ENCODE measurements at places on chromosomes 6 and 20. TPM values are rescaled to one million over a fixed set of nuclear protein-coding genes. Genes with fewer than 3 reads are reported as not detected.

Gene RUNX2
- 2.1 TPM for total RNA-seq

Gene CD93
- total RNA-seq = under 0.01 TPM

Gene EYS
- total RNA-seq = not detected

Gene C20orf141
- not detected for total RNA-seq

Gene COX4I2
- total RNA-seq = not detected

Gene FRK
- total RNA-seq = 0.33 TPM

Gene TPD52L1
- total RNA-seq = 41.0 TPM

Gene DHX35
- total RNA-seq = 11.8 TPM

GRCh38 chr6:39669973-39670342 is 55.2 kb downstream of the KIF6 start:
- H3K27ac ChIP-seq = no peak overlapping the region
- DNase-seq = peak; percentile 29
- H3K4me3 ChIP-seq = no peak overlapping the region
- H3K27me3 ChIP-seq = no peaks in the 10 kb centered on the region
- no peaks in the 10 kb centered on the region for H3K36me3 ChIP-seq

GRCh38 chr6:13180538-13180937 is 147.8 kb downstream of the TBC1D7 start:
- H3K27me3 ChIP-seq = no peaks in the 10 kb centered on the region
- H3K36me3 ChIP-seq = no peaks in the 10 kb centered on the region

GRCh38 chr20:58994390-58995159 is 12.5 kb downstream of the CTSZ start:
- peaks cover 2% of the 10 kb centered on the region for H3K4me1 ChIP-seq
- no peaks in the 10 kb centered on the region for H3K27me3 ChIP-seq
- H3K36me3 ChIP-seq = peaks cover 29% of the 10 kb centered on the region
- H3K4me3 ChIP-seq = no peak overlapping the region

- no peaks in the 10 kb centered on the region for H3K27me3 ChIP-seq
- H3K4me1 ChIP-seq = peaks cover under 1% of the 10 kb centered on the region
- no peak overlapping the region for H3K27ac ChIP-seq
- no peaks in the 10 kb centered on the region for H3K36me3 ChIP-seq
- DNase-seq = no peak
Measured at GRCh38 chr20:36871640-36872570, 4.0 kb upstream of the TLDC2 start.

GRCh38 chr6:32774426-32774825 is 11.1 kb upstream of the HLA-DQB2 start:
- DNase-seq = no peak
- H3K27me3 ChIP-seq = no peaks in the 10 kb centered on the region
- no peaks in the 10 kb centered on the region for H3K4me1 ChIP-seq
- no peaks in the 10 kb centered on the region for H3K36me3 ChIP-seq
- no peak overlapping the region for H3K4me3 ChIP-seq
- H3K27ac ChIP-seq = no peak overlapping the region

DNA sequence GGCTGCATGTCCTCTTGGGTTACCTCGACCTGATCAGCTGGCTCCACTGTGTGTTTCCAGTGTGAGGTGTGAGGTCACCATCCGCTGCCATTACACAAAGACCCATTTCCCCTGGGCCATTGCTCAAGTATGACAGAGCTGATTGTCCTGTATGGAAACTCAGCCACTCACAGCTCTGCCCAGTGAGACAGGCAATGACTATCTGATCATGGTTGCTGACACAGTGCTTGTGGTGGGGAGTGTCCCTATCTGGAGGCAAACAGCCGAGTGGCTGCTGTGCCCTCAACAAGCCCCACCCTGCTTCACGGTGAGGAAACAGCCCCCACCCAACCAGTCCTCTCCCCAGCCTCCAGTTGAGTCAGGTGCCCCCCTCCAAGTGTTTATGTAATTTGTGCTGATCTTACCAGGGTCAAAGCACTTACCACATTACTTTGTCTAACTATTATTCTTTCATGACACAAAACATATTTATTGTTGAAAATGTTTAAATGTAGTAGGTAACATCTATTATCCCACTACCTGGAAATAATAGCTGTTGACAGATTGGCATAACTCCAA is 11.7 kb upstream of the MAPK13 start:
- H3K36me3 ChIP-seq = no peaks in the 10 kb centered on the region
- H3K4me3 ChIP-seq = no peak overlapping the region
- DNase-seq = peak; percentile 10
- peaks cover 4% of the 10 kb centered on the region for H3K4me1 ChIP-seq

GRCh38 chr20:4272225-4272624 is 256.9 kb upstream of the RNF24 start:
- no peak overlapping the region for H3K27ac ChIP-seq
- peaks cover 6% of the 10 kb centered on the region for H3K27me3 ChIP-seq
- peak; percentile 5 for DNase-seq
- no peaks in the 10 kb centered on the region for H3K4me1 ChIP-seq

DNA sequence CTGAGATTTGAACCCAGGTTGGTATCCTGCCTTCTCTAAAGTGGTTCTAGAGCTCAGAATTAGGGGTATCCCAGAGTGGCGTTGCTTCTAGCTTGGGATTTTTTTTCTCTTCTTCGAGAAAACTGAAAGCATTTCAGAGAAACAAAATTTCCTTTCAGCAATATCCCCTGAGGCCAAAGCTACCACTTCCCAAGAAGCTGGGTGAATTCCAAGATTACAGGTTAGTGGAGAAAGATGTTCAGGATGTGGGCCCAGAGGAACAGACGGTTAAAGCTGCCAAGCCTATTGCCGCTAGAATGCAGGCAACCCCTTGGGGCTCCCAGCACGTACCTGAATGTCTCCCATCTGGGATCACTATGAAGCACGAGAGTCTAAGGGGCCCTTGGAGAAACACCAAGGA is 134.1 kb downstream of the FOXO3 start:
- H3K4me3 ChIP-seq = no peak overlapping the region
- DNase-seq = no peak
- H3K27ac ChIP-seq = no peak overlapping the region
- peaks cover 9% of the 10 kb centered on the region for H3K4me1 ChIP-seq

Data from fibroblast of lung (primary cell).